ENCODE measurements at places on chromosomes 2 and 18.

DNA sequence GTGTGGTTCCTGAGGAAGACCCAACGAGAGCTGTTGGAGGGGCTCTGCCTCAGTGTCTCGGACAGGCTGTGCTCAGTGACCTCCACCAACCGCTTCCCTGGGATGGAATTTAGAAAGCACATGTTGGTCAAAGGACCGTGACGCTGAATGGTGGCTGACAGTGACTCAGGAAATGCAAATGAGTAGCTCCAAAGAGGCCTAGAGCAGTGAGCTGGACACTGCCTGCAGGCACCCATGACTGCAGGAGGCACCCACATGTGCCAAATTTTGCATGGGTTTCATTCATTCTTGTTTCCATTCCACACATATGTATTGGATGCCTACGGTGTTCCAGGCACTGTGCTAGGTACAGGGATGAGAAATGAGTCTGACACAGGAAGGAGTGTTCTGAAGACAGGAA, 46.4 kb downstream of the ACKR3 start:
- DNase-seq = no peak

GRCh38 chr2:221389421-221389820, 182.7 kb downstream of the EPHA4 start:
- no peak for DNase-seq

GRCh38 chr2:105861200-105861599, 116.5 kb downstream of the NCK2 start:
- DNase-seq = no peak

- DNase-seq = no peak
Observed at GRCh38 chr2:231219289-231219688, 20.9 kb downstream of the ARMC9 start.

GRCh38 chr2:231687133-231687852, 21.0 kb upstream of the PTMA start:
- peak; percentile 66 for DNase-seq

DNA sequence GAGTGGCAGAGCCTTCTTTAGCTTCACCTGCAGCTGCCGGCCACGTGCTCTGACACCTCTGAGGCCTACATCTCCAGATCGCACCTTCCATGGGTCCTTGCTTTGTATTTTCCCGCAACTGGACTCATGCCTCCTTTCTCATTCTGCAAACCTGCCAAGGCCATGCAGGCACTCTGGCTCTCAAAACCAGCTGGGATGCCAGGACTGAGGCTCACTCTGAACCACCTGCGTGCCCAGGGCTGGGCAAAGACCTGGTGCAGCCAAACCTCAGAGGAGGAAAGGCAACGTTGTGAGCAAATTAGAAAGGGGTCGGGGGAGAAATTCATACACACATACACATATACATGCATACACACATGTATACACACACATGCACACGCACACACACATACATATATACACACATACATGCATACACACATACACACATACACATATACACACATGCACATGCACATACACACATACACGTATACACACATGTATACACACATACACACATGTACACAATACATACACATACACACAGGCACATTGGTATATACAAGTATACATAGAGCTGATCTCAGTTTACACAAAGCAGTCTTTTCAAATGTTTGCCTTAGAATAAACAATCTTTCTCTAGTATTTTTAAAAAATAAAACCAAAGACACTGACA, 125.2 kb downstream of the RTP5 start:
- DNase-seq = no peak

GRCh38 chr2:239910851-239911640, 114.1 kb downstream of the NDUFA10 start:
- DNase-seq = no peak

- no peak for DNase-seq
Observed at GRCh38 chr2:106020821-106021661, 173.1 kb downstream of the UXS1 start.

- no peak for DNase-seq
Observed at GRCh38 chr2:149921911-149922616, 334.5 kb upstream of the MMADHC start.

GRCh38 chr2:10914272-10914693, 2.5 kb downstream of the KCNF1 start:
- DNase-seq = no peak

GRCh38 chr2:102061962-102062795, 70.4 kb downstream of the IL1R2 start:
- DNase-seq = peak; percentile 20

- DNase-seq = no peak
Observed at GRCh38 chr18:26407736-26408601, 140.4 kb downstream of the KCTD1 start.

All from stimulated activated naive CD8-positive, alpha-beta T cell treated with anti-CD3 and anti-CD28 coated beads, Interleukin-15, amount 100 ng/mL, for 72 hours (primary cell).